ENCODE measurements at places on chromosomes 6 and 20. TPM values are rescaled to one million over a fixed set of nuclear protein-coding genes. Genes with fewer than 3 reads are reported as not detected.

GRCh38 chr6:116405652-116406356 lies 35.1 kb downstream of the DSE start:
- DNase-seq: no peak

DNA sequence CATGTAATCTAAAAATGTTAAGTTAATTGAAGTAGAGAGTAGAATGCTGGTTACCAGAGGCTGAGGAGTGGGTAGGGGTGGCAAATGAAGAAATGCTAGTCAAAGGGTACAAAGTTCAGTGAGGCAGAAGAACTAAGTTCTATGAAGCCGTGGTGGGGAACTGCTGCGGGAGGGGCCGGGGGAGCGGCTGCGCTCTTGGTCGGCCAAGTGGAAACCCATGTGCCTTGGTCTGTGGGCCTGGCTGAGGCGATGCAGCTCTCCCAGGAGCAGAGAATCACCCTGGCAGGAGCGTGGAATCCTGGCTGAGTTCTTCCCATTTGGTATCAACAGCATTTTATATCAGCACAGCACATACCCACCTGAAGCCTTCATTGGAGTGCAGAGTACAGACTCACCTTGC lies 22.3 kb downstream of the TTLL2 start:
- no peak for DNase-seq

Gene PAX1
- total RNA-seq: not detected

DNA sequence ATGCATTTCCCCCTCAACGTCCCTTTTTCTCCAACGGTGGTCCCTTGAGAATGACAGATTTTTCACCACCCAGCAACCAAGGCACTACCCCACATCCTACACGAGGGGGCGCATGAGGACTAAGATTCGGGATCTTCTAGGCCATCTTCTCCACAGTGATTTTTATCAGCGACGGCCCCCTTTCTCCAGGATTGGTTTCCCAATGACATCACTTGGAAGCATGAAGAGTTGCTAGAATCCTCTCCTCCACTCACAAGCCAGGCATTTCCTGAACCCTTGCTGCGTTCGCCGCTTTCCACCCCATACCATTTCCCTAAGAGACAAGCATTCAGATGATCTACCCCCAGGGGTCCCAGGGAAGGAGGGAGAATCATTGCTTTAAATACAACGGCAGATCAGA lies 252.0 kb downstream of the HIVEP2 start:
- DNase-seq: peak; percentile 66

Gene DEFB132
- not detected for total RNA-seq

- no peak for DNase-seq
These were observed 59.0 kb downstream of the EYA2 start for GRCh38 chr20:46953596-46953995.

DNA sequence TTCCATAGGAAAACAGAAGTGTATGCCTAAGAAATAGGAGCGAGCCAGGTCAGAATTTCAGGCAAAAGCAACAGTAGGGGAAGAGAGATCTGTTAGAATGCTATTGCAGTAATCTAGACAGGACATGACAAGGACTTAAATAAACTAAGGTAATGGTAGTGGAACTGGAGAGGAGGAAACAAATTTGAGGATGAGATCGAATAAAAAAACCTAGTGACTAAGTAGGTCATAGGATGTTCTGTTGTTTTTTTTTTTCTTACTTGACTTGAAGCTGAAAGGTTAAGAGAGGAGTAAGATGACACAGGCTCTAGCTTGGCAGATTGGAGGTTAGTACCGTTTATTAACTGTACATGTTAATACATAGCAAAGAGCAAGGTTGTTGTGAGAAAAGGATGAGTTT lies 28.6 kb downstream of the ORC3 start:
- no peak for DNase-seq

GRCh38 chr6:107488875-107489635 lies 862 bp upstream of the SOBP start:
- DNase-seq: peak; percentile 65

DNA sequence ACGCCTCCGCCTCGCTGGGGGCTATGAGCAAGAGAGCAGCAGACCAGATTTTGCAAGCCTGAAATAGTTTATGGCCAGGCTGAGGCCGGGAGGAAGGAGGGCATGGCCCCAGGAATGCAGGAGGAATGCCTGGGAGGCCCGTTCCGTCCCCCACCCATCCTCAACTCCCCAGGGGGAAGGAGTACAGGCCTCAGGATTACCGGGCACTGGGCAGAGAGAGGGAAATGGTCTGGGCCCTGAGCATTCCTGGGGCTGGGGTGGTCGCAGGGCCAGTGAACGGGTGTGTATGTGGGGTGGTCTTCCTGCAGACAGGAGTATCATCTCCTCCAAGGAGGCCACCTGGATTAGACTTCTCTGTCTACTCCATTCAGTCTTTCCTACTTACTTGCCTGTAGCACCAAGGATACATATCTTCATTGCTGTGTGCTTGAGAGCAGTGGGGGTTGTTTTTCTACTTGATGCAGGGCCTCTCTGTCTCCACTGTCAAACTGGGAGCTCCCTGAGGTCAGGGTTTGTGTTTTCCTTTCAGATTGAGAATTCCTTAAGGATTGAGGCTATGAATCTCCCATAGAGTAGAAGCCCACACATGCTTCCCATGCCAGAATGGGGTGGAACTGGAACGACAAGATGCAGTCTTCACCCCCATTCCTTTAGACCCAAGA lies 81.3 kb downstream of the VEGFA start:
- no peak for DNase-seq

GRCh38 chr6:143191361-143191760 lies 130.7 kb downstream of the AIG1 start:
- DNase-seq: no peak

- DNase-seq: no peak
These were observed 10.2 kb upstream of the MICAL1 start for GRCh38 chr6:109465772-109466171.

- DNase-seq: peak; percentile 73
These were observed 91.2 kb upstream of the ADTRP start for GRCh38 chr6:11869672-11870340.

- DNase-seq: no peak
These were observed 1.6 kb upstream of the PRL start for GRCh38 chr6:22298475-22298890.

All from Right ventricle myocardium superior (tissue), 1 donor.